Activated B cell treated with CpG ODN at 0.5 μM for 24 hours (primary cell): ENCODE measurements at places on chromosomes 3 and 15. TPM values are rescaled to one million over a fixed set of nuclear protein-coding genes. Genes with fewer than 3 reads are reported as not detected.

Gene GP5
- 0.18 and 0.22 TPM in 2 replicates for total RNA-seq

Gene CEP97
- 7.3 and 7.9 TPM in 2 replicates for total RNA-seq

Gene PLD1
- total RNA-seq = not detected in 2 replicates

Gene ITIH4
- total RNA-seq = 15.4 and 15.7 TPM in 2 replicates

Gene CTNNB1
- 155 and 164 TPM in 2 replicates for total RNA-seq

Gene ESYT3
- total RNA-seq = not detected in 2 replicates

Gene ARRDC4
- 1.8 and 2.0 TPM in 2 replicates for total RNA-seq

Gene SHC4
- 0.24 TPM in 1 of 2 replicates, not detected in the other for total RNA-seq

Gene CHDH
- 3.4 and 6.0 TPM in 2 replicates for total RNA-seq

Gene METTL6
- 18.7 and 20.2 TPM in 2 replicates for total RNA-seq

Gene GABRR3
- not detected in 2 replicates for total RNA-seq

Gene BMF
- 353 and 376 TPM in 2 replicates for total RNA-seq

Gene CKMT1A
- not detected in 2 replicates for total RNA-seq

Gene SLC51A
- total RNA-seq = not detected in 2 replicates

Gene CHRNA3
- total RNA-seq = not detected in 2 replicates

Gene TP63
- 3.9 and 4.6 TPM in 2 replicates for total RNA-seq

Gene CCDC39
- not detected in 2 replicates for total RNA-seq

Gene MINAR1
- 0.42 and 0.46 TPM in 2 replicates for total RNA-seq

Gene CD96
- total RNA-seq = 32.4 and 34.3 TPM in 2 replicates

Gene P2RY14
- total RNA-seq = 0.88 and 1.5 TPM in 2 replicates

Gene PLAAT1
- total RNA-seq = not detected in 2 replicates
